WERI-Rb-1 (cell line): ENCODE measurements at places on chromosomes 13 and 19.

GRCh38 chr13:43074824-43075510, 51.6 kb downstream of the DNAJC15 start:
- no peak for DNase-seq

DNA sequence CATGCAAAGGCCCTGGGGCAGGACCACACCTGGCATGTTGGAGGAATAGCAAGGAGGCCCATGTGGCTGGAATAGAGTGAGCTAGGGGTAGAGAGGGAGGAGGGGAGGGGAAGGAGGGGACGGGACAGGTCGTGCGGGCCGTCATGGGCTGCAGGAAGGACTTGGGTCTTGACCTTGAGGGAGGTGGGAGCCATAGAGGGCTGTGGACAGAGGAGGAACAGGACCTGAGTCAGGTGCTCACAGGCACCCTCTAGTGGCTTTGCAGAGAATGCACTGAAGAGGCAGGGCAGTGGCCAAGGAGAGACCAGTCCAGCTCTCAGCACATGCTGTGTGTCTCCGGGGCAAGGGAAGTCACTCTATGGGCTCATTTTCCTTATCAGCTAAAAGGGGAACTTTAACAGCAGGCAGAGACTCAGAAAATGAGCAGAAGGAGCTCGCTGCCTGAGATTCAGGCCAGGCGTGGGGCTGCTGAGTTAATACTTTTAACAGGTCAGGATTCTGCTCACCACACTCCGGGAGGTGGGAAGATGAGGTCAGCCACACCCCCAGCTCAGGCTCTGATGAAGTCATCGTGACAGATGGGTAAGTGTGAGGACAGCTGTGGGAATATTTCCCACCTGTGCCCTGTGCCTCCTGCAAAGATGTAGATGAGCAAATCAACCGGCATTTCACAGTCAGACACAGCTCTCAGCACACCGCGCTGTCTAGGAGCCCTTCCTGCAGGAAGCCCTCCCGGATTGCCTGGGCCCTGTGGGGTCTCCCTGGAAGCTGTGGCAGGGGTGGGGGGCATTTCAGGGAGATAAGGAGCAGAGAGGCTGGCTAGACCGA, 6.0 kb upstream of the TNFAIP8L1 start:
- peak; percentile 96 for DNase-seq

DNA sequence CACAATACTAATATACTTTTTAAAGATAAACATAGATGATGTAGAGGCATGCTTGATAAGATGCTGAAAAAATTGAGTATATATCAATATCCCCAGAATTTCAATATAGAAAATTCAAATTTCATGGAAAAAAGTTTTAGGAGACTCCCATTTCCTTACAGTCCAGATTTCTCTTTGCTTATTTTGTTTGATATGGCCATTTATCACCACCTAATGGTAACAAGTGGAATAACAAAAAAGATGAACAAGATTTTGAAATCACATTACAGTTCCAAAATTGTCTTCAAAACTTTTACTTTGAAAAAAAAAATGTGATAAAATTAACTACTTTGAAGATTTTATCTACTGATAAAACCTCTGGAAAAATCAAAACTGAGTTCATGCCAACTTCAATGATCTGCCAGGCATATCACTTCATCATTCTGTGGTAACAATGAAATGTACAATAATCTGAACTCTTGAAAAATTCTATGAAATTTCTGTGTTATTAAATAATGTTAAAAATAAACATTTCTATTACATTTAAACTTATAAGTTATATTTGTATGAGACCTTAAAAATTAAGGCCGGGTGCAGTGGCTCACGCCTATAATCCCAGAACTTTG, 17.5 kb downstream of the MIPEP start:
- no peak for DNase-seq

GRCh38 chr19:328025-328505, 16.5 kb downstream of the MIER2 start:
- DNase-seq = no peak

DNA sequence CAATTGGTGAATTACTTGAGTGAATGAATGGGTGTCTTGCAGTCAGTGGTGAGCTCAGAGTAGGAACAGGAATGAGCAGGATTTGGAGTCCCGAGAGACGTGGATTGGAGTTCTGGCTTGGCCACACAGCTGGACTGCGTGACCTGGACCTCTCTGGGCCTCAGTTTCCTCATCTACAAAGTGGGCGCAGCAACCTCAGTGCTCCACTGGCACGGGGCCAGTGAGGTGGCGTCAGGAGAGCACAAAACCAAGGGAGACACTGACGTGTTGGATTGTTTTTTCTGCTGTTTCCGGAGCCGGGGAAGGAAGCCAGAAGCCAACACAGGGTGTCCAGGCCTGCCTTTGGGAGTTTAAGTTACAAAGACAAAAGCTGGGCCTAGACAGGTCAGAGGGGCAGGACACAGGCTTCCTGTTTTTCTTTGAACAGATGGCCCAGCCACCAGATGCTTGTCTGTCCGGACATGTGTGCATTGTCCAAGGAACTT, 6.5 kb upstream of the DOCK6 start:
- DNase-seq = no peak

GRCh38 chr13:25149711-25150110, 22.4 kb downstream of the AMER2 start:
- no peak for DNase-seq

DNA sequence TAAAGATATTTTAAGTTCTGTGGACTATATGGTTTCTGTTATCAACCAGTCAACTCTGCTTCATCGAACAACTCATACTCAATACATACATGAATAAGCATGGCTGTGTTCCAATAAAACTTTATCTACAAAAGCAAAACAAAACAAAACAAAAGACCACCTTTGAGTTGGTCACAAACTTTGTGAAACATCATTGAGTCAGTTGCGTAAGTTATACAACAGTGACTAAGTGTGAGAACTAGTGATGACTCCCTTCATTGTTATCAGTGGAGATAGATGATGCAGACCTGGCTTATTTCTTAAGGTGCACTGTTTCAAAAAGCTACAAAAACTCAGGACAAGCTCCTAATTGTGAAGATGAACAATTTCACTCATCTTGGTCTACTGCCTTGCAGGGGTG, 14.5 kb upstream of the KLK4 start:
- no peak for DNase-seq

GRCh38 chr13:37141011-37141410, 35.5 kb upstream of the CSNK1A1L start:
- no peak for DNase-seq
